ENCODE measurements at places on chromosomes 6 and 20.

DNA sequence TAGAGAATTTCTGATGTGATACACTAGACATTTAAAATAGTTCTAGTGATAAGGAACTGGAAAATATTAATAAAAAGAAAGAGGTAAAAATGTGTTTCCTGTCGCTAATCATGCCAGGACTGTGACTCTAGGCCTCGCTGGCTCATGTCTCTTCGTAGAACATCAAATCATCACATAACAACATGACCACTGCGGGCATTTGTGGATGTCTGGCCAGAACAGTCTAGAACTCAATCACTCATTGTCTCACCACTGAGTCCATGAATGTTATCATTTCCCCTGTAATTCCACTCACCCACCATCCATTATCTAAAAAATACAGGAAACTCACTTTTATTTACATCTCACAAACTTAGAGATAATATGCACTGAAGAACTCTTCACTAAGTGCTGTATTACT lies 3.4 kb downstream of the HMGN3 start:
- DNase-seq = no peak

- no peak for DNase-seq
Measured at GRCh38 chr20:33796263-33796906, 14.8 kb upstream of the CHMP4B start.

- DNase-seq = no peak
Measured at GRCh38 chr6:116011520-116011919, 49.2 kb downstream of the FRK start.

DNA sequence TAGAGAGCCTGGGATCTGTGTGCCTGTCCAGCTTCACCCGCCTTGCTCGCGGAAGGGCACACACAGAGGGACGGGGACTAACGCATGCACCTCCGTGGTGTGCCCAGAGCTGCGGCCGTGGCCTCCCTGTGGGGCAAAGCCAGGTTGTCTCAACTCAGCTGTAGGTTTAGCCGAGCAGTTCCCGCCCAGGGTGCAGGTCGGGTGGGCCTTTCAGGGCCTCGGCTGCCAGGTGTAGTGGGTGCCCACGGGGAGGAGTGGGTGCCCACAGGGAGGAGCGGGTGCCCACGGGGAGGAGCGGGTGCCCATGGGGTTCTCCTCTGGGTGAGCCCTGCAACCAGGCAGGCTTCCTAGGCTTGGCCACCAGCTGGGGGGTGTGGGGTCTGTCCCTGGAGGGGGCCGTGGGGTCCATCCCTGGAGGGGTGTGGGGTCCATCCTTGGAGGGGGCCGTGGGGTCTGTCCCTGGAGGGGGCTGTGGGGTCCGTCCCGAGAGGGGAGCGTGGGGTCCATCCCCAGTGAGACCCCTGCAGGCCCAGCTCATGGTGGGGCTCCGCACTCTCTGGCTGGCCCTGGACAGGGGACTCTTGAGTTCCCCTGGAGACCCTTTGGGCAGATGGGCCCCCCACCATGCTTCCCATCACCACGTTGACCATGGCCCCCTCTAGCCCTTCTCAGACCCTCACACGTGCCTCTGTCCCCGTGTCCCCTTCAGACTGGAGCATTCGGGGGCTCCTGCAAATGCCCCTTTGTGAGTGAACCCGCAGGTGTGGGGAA lies 37.8 kb upstream of the CHRNA4 start:
- DNase-seq = no peak

GRCh38 chr20:42024653-42025052 lies 406.5 kb upstream of the CHD6 start:
- DNase-seq = no peak

- peak; percentile 85 for DNase-seq
Measured at GRCh38 chr6:5584078-5584482, 322.8 kb downstream of the FARS2 start.

DNA sequence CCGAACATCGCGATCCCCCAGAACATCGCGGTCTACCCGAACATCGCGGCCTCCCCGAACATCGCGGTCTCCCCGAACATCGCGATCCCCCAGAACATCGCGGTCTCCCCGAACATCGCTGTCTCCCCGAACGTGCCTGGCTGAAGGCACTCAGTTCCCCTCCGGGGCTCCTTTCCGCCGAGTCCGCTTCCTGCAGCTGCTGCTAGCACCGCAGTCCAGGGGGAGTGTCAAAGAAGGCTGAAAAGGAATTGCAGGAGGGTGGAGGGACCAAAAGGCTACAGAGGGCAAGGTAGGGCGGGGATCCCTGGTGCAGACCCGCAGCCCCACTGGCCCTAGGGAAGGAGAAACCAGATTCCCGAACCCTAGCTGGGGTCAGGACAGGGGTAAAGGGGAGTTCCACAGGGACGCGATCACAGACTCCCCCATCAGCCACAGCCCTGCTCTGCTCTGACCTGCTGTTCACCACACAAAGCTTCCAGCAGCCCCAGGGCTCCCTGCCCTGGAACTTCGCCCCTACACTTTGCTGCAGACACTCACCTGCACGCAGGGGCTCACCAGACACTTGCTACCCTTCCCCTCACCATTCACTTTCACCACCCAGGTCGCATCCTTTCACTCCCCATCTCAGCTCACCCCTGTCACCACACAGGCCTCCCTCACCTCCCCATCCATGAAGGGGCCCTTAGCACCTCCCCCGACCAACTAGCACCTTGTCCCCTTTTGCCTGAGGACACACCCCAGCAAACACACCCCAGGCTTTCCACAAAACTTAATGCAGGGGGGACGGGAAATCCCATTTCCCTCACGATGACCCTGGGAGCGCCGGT lies 1.7 kb downstream of the ULBP1 start:
- DNase-seq = no peak

- DNase-seq = peak; percentile 76
Measured at GRCh38 chr6:127484212-127484863, 25.1 kb upstream of the KIAA0408 start.

DNA sequence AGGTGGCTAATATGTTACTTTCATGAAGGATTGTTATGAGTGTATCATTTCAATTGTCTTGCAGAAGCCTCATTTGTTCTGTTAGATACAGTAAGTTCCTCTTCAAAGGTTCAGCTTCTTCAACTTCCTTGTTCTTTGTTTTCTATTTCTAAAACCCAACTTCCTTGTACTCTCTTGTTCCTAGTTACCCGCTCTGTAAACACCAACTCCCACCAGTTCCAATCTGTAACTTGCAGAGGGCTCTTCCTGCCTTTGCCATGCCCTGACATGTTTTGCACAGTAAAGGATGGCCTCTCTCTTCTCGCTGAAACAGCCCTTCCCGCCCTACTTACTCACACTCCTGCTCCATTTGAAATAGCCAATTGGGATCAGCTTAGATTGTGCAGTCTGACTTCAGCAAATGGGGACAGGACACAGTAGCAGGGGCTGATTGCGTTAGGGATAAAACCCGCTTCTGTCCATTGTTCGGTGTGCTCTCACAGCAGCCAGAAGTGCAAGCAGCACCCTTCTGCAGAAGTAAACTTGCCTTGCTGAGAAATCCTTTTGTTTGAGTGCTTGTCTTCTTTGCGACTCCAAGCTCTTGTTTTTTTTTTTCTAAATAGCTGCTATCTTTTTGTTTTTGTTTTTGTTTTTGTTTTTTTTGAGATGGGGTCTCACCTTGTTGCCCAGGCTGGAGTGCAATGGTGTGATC lies 45.9 kb upstream of the POU5F1 start:
- DNase-seq = no peak

DNA sequence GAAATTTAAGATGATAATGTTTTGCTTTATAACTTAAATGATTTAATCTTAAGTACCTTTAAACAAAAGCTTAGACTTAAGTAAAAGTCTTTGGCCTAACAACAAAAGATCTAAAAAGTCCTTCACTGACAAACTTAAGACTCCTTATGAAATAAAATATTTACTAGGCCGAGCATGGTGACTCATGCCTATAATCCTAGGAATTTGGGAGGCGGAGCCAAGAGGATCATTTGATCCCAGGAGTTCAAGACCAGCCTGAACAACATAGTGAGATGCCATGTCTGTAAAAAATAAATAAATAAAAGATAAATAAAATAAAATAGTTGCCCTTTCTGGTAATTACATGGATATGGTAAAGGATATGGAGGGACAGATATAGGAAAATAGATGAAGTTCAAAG lies 12.4 kb downstream of the KATNA1 start:
- peak; percentile 69 for DNase-seq

- DNase-seq = no peak
Measured at GRCh38 chr6:67358241-67358640, 1276.8 kb upstream of the ADGRB3 start.

DNA sequence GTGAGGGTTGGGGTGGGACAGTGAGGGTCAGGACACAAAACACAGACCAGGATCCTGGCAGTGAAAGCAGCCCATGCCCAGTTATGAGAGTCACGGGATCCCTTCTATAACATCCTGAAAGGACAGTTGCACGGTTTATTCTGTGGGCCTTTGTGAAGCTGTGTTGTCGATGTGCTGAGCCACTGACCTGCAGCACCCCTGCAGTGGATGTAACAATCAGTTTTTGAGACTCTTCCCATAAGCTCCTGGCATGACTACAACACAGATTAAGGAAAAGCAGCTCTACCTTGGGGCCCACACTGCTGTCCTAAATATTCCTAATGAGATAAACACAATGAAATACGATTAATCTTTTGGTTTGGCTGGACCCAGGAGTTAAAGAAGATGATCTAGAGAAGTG lies 3.7 kb downstream of the PYGB start:
- peak; percentile 53 for DNase-seq

DNA sequence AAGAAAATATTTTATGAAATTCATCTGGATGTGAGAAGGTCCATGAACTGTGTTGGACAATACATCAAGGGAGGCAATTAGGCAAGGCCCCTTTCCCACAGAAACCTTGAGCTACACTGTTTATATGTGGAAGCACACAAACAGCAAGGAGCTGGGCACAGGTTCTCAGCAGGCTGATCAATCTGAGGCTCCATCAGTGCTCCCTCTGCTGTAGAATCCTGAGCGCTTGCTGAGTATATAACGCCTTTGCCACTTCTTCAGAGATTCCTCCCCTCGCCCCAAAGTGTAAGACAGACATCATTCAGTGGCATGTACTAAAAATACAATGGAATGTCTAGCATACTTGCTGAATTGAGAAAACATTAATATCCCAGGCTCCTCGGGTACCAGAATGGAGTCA lies 146.9 kb downstream of the PRKN start:
- no peak for DNase-seq

- DNase-seq = peak; percentile 53
Measured at GRCh38 chr6:113859349-113860180, 2.4 kb downstream of the MARCKS start.

DNA sequence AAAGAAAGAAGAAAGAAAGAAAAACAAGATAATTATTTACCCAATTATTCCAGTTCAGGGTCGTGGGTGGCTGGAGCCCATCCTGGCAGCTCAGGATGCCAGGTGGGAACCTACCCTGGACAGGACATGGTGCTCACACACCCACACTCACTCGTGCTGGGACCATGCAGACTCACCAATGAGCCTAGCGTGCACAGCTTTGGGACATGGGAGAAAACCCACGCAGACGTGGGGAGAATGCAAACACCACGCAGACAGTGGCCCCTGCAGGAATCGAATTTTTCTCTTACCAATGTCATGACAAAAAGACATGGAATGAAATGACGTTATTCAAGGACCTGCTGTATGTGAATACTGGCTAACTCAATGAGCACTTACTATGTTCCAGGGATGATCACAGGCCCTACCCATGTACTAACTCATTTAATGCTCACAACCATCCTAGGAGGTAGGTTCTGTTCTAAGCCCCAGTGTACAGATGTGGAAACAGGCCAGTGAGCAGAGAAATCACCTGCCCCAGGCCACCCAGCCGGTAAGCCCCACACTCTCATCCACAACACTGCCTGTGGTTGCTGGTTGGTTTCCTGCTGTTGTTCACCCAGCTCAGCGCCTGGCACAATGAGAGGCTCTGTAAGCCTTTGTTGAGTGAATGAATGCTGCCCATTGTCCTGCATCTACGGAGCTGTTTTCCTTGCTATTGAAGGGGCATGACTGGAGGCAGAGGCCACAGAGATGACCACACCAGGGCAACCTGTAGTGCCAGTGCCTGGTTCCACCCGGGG lies 6.8 kb upstream of the PI16 start:
- no peak for DNase-seq

DNA sequence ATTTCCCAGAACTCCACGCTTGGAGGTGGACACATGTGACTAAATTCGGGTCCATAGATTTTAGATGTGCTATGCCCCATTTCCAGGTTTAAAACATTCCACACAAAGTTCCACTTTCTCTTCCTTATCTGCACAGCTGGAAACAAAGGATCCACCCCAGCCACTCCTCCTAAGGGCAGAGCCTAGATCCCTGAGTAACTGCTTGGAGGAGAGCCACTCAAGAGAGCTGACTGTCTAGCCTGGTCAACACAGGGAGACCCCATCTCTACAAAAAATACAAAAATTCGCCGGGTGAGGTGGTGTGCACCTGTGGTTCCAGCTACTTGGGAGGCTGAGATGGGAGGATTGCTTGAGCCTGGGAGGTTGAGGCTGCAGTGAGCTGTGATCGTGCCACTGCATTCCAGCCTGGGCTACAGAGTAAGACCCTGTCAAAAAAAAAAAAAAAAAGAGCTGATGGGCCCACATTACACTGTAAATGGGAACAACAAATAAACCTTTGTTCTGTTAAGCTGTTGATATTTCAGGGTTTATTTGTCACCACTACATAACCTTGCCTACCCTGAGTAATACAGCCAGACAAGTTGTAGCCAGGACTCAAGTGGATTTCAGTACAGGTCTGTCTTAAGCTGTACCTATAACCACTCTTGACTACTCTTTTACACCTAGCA lies 25.8 kb upstream of the SNRPC start:
- DNase-seq = no peak

- DNase-seq = no peak
Measured at GRCh38 chr6:155040154-155040553, 45.0 kb downstream of the TIAM2 start.

DNA sequence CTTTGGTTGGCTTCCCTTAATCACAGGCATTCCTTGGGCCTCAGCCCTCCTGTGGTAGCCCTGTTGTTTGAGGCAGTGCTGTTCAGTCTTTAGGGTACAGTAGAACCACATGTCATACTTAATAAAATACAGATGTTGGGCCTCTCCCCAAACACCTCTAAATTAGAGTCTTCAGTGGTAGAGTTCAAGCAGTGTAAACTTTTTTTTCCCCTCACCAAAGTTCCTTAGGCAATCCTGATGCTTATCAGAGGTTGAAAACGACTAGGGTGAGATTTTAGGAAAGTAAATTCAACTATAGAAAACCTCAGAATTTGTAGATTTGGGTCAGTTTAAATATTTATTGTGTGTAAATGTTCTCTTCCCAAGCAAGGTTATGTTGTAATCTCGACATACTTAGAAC lies 44.6 kb downstream of the BLTP3A start:
- no peak for DNase-seq

- DNase-seq = no peak
Measured at GRCh38 chr6:39056191-39056590, 7.6 kb downstream of the GLP1R start.

GRCh38 chr20:38225900-38226263 lies 34.7 kb downstream of the KIAA1755 start:
- DNase-seq = no peak

DNA sequence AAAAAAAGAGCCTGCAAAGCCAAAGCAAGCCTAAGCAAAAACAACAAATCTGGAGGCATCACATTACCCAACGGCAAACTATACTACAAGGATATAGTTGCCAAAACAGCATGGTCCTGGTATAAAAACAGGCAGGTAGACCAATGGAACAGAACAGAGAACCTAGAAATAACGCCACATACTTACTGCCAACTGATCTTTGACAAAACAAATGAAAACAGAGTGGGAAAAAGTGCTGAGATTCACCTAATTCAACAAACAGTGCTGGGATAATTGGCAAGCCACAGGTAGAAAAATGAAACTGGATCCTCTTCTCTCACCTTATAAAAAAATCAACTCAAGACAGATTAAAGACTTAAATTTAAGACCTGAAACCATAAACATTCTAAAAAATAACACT lies 291.8 kb downstream of the RNGTT start:
- DNase-seq = no peak

GRCh38 chr20:24305371-24305770 lies 164.1 kb upstream of the SYNDIG1 start:
- DNase-seq = no peak
